PC-3 (cell line): ENCODE measurements at places on chromosomes 4 and X.
A peak's percentile ranks its signal among the peaks of the same experiment; 100 is the strongest.

GRCh38 chr4:185868983-185869382, 57.0 kb upstream of the SORBS2 start:
- DNase-seq, result peak; percentile 33

GRCh38 chr4:65661471-65661870, 8.8 kb downstream of the EPHA5 start:
- DNase-seq, result peak; percentile 71

DNA sequence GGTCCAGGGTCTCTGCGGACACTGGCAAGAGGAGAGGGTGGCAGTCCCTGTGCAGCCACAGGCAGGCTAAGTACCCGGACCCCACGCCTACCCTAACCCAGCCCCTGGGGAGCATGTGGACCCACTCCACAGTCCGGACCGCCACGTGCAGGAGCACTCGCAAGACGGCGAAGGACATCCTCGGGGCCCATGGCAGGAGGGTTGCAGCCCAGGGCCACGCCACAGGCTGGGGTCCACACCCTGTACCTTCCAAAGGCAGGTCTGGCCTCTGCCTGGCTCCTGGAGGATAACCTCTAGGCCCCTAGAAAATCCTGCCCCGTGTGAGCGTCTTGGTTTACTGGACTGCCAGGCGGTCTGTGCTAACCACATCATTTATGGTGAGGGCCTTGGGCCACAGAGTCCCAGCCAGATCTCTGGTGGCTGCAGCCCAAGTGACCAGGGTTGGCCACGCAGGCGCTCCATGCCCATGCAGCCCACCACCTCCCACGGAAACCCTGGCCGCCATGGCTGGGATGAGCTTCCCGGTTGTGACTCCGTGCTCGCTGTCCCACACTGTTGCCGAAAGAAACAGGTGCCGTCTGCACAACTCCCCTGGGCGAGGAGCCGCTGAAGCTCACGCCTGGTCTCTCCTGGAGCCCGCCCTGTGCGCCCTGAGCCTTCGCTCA, 10.0 kb downstream of the CCNQ start:
- no peak for DNase-seq

- DNase-seq, result peak; percentile 46
These were observed 185.5 kb downstream of the TEX13C start for GRCh38 chrX:125505207-125505606.

- DNase-seq, result peak; percentile 90
These were observed 212.5 kb downstream of the SPATA18 start for GRCh38 chr4:52263607-52264006.

- no peak for DNase-seq
These were observed 612 bp upstream of the RRAGB start for GRCh38 chrX:55716937-55717336.

- no peak for DNase-seq
These were observed 151.1 kb downstream of the PJA1 start for GRCh38 chrX:69014200-69014599.

GRCh38 chrX:133852837-133853356, 132.5 kb downstream of the GPC3 start:
- no peak for DNase-seq

DNA sequence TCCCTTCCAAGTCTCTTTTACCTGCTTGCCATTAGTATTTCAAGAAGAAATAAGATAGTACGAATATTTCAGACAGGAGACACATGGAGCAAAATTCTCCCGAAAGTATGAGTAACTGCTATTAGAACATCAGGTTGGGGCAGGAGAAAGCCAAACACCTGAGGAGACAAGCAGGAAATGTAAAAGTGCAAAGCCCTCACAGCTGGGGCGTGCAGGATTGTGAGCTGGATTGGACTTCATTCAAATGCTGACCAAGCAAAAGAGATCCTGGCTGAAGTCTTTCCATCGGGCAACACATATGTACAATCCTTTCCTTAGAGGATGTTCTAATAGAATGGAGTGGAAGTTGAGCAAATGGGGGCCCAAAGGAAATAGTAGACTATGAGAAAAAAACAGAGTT, 76.8 kb downstream of the DTHD1 start:
- no peak for DNase-seq

DNA sequence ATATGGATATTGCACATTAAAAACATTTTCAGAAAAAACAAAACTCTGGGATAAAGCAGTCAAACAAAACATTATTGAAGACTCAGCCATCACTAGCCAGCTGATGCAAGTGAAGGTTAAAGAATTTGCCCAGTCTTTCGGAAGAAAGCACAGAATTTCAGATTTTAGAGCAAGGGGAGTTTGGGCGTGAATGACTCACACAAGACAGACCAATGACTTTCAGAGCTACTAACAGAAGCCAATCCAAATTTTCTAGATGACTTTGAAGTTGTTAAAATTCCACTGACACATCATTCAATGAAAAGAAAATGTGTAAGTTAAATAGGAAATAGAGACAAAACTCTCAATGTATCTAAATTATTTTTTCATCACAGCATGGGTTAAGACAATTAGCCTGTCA, 4.0 kb downstream of the MRFAP1L1 start:
- no peak for DNase-seq

- DNase-seq, result peak; percentile 13
These were observed 32.0 kb downstream of the SPARCL1 start for GRCh38 chr4:87497159-87497558.

- DNase-seq, result no peak
These were observed 372.6 kb downstream of the FBXO8 start for GRCh38 chr4:173910891-173911290.

GRCh38 chr4:93513851-93514250, 314.7 kb upstream of the ATOH1 start:
- no peak for DNase-seq

DNA sequence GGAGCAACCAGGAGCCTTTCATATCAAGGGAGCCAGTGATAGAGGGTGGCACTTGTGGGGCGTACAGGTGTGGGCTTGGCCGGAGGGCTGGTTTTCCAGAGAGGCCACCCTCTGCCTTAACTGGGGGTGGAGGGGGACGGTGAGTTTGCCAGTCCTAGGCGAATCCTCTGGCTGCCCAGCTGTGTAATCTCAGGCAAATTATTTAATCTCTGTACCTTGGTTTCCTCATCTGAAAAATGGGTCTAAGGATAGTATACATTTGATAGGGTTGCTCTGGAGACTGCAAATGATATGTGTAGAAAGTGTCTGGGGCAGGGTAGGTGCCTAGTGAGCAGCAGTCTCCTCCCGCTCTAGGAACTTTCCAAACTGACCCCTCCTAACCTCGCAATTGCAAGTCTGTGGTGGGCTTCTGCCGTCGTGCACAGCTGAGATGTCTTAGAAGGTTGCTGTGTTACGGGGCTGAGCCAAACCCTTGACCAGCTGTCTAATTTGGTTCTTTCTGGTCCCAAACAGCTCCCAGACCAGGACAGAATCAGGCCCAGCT, 3.8 kb upstream of the CXCR3 start:
- no peak for DNase-seq

DNA sequence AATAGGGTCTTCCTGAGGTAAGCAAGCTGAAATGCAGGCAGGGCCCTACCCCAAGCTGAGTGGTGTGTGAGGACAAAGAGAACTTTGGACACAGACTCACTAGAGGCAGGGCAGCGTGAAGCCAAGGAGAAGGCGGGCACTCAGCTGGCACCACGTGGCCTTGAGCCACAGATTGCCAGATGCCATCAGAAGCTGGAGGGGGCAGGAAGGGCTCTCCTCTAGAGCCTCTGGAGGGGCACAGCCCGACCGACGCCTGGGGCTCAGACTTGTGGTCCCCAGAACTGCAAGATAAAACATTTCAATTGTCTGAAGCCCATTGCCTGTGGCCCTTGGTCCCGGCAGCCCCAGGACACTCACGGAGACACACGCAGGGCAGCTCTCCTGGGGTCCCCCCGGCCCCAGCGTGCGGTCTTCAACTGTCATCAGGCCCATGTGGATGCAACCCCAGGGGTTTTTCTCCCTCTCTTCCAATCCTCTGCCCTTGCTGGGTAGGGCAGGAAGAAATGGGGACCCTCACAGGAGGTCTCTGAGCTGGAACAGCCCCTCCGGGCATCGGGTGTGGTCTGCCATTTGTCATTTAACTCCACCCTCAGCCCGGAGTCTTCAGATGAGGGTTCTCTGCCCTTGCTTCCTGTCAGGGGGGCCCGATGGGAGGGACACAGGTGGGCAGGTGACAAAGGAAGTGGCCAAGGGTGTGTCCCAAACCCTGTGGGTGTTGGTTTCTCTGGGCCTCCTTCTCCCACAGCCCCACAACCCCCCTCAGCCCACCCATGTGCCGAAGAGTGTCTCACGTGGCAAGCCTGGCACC, 22.2 kb downstream of the HMX1 start:
- DNase-seq, result no peak

DNA sequence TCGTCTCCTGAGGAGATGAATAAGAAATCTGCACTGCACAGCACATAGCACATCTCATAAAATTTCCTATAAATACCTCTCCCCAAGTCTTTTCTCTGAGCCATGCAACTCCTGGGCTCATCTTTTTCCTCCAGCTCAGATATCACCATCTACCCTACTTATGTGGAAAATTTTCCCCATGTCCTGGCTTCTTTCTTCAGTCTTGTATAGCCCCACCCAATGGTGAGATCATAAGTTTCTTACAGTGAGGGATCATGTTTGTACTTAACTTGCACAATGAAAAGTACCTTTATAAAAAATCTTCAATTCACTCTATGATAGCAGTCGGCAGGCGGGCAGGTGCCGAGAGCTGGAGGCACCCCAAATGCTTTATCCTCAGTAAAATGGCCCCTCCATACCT, 198.6 kb upstream of the S100G start:
- DNase-seq, result no peak

DNA sequence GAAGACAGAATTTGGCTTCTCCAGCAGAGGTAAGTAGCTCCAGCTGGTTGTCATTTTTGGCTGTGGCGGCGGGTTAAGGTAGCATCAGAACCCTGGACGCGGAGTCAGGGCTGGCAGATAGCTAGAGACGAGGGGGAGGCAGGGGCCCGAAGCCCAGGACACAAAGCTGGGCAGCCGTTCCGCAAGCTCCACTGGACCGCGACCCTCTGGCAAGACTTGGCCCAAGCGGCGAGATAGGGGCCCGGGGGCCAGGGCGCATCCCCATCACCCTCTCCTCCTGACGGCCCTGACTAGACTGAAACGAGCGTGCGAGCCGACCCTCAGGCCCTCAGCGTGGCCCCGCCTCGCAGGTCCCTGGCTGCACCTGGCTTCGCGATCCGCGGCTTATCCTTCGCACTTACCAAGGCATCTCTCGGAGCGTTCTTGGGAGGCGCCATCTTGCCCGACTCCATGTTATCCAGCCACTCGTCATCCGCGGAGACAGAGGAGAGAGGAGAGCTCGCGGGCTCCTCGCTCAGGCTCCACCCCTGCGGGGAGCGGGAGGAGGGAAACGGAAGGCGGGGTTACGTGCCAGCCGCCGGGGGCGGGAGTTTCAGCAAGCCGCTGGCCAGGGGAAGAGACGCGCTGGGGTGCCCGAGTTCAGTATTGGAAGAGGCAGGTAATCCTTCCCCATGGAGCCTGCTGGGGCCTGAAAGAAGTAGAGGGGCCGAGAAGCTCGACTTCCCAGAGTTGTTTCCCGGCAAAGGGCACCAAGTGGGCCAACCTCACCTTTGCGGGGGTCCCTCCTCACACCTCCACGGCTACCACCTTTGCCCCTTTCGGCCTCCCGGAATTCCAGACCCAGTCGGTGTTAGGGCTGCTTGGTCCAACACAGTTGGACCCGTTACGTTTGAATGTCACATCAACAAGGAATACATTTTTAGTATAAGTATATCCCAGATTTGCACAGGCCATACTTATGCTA, at the start of gene TAF9B:
TSS of gene TAF9B (minus strand) at position 491 of the 964 bp plus-strand sequence. CDS start at position 452, 39 bp downstream.
- DNase-seq, result peak; percentile 91

GRCh38 chr4:160299177-160299576, 1196.3 kb downstream of the RAPGEF2 start:
- DNase-seq, result no peak

DNA sequence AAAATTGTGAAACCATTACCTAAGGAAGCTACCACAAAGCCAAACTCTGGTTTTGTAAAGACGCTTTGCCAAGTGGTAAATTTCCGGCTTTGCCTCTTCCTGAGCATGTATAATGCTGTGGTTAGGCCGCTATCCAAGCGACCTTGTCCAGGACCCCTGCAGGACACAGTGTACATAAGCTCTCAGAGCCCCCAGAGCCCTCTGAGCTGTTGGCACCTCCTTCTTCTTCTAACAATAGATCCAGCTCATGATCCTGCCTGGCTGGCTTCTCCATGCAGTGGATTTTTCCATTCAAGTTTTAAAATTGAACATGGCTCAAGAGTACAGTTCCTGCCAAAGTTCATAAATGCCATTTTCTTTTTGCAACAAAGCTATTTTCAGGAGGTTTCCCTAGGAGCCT, 326.7 kb downstream of the MAPK10 start:
- DNase-seq, result peak; percentile 64

GRCh38 chr4:8045909-8046308, 106.2 kb upstream of the AFAP1 start:
- no peak for DNase-seq

DNA sequence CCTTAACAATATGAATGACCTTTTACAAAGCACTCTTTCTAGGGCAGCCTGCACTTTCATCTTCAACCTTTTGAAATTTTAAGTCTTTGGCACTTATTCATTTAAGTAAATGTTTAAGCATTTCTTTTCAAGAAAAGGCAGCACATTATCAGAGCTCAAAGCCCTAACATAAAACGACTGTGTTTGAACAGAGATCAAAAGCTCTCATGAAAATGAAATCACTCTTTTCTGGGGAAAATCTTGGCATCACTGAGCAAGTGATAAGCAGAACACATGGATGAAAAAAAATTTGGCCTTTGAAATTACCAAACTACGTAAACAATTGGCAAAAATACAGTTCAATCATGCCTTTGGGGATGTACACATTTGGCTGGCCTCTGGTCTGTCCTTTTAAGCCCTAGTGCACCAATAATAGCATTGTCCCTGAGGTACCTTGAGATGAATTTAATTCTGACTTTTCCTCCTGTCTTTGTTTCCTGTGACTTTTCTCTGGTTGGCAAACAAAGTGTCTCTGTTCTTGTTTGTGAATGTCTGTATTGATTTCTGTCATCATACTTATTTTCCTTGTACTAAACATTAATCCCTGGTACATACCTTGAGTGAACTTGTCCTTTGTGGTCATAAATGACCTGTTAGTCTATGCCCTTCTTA, 12.9 kb upstream of the ODAM start:
- no peak for DNase-seq

- no peak for DNase-seq
These were observed 222.4 kb downstream of the APBB2 start for GRCh38 chr4:40991908-40992307.

GRCh38 chr4:99029852-99030251, 34.3 kb downstream of the METAP1 start:
- no peak for DNase-seq

DNA sequence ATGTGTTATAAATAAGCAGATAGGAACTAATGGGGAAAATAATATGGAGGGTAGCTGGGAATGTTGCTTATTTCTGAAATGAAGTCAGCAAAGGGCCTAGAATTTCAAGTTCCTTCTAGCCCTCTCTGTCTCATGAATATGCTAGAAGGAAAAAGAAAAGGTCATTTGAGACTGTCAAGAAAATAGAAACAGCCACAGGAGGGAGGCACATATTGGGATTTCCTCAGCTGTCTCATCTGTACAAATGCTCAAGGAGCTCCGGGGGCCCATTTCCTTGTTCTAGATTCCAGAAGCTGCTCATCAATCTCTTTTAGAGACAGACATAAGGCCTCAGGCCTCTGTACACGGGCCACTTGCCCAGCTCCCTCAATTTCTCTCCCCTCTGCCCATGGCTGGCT, 127.6 kb upstream of the ETNPPL start:
- DNase-seq, result no peak
